ENCODE measurements at places on chromosomes 2 and 18. TPM values are rescaled to one million over a fixed set of nuclear protein-coding genes. Genes with fewer than 3 reads are reported as not detected.
A peak's percentile ranks its signal among the peaks of the same experiment; 100 is the strongest.

GRCh38 chr2:160223560-160223959, 23.5 kb upstream of the ITGB6 start:
- H3K36me3 ChIP-seq = no peaks in the 10 kb centered on the region
- DNase-seq = no peak
- no peak overlapping the region for H3K27ac ChIP-seq

DNA sequence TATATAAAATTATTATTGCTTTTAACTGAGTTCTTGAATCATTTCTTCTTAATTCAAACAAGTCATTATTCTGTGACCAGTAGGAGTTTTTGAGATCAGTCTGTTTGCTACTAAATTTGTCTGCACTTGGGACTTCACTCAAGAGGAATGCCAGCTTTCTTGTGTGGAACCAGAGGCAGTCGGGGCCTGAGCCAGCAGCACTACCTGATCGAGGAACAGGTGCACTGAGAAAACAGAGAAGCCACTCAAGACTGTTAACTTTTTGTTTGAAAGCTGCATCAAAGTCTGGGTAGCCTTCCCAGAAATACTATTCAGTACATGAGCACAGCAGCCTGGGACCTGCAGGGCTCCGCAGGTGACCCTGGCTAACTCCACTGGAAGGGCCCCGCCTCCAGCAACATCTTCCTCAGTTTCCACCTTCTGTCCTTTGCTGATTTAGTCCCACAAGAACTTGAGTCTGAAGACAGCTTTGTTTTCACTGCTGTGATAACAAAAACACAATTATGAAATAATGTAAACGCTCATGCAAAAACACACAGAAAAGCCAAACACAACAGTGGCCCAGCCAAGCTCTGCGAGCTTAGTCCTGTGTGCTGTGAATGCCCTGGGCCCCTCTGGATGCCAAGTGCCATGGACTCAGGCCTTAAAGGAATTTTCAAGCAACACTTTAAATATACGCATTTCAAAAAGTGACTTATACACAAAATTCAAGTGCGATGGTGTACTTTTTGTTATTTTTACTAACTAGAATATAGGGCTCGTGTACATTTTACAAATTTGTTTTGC, 62.0 kb downstream of the SH3YL1 start:
- H3K4me1 ChIP-seq = peaks cover 28% of the 10 kb centered on the region
- H3K4me3 ChIP-seq = peak overlapping the region; percentile 73
- H3K36me3 ChIP-seq = no peaks in the 10 kb centered on the region
- DNase-seq = no peak

PLEK gene
- polyA plus RNA-seq = 148 TPM

FEZ2 gene
- polyA plus RNA-seq = 1.5 TPM

GPR75 gene
- polyA plus RNA-seq = not detected

- H3K4me1 ChIP-seq = peaks cover 30% of the 10 kb centered on the region
- H3K4me3 ChIP-seq = no peak overlapping the region
- H3K36me3 ChIP-seq = no peaks in the 10 kb centered on the region
- H3K27me3 ChIP-seq = no peaks in the 10 kb centered on the region
Measured at GRCh38 chr2:46202987-46203386, 94.2 kb upstream of the EPAS1 start.

SRD5A2 gene
- polyA plus RNA-seq = 0.09 TPM

GRCh38 chr2:233867993-233868532, at the start of gene MSL3B:
Gene MSL3B (minus strand): TSS chr2:233868386.
- peak within 1 kb of the TSS; percentile 91 for H3K27ac ChIP-seq
- H3K36me3 ChIP-seq = peaks cover 4% of the 10 kb centered on the region
- peaks cover 14% of the 10 kb centered on the region for H3K27me3 ChIP-seq

NTSR2 gene
- not detected for polyA plus RNA-seq

GRCh38 chr2:152222975-152223637, 47.5 kb upstream of the STAM2 start:
- no peak overlapping the region for H3K27ac ChIP-seq
- no peaks in the 10 kb centered on the region for H3K36me3 ChIP-seq
- H3K4me1 ChIP-seq = no peaks in the 10 kb centered on the region
- no peak overlapping the region for H3K4me3 ChIP-seq
- peaks cover 8% of the 10 kb centered on the region for H3K27me3 ChIP-seq

DNA sequence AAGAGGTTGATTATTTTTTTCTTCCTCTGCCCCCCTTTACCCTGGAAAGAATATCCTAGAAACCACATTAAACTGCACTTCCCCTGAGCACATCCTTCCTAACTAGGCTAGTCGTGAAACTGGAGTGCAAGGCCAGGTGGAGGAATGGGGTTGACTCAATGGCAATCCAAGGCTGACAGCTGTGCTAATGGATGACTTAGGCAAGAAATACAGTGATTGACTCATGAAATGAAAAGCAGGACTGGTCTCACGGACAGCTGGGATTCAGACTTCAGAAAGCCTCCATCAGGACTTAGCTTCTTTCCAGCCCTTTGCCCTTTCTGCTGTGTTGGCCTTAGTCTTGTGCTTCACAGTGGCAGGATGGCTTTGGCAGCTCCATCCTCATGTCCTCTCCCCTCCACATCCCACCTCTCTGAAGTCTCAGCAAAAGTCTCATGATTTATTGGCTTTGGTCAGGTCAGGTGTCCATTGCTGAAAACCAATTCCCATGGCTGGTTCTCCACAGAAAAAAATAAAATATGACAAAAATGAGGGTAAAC, 33.8 kb downstream of the INSIG2 start:
- H3K36me3 ChIP-seq = no peaks in the 10 kb centered on the region
- DNase-seq = no peak
- H3K4me3 ChIP-seq = no peak overlapping the region

CHRND gene
- polyA plus RNA-seq = not detected

GRCh38 chr2:216757532-216757931, 62.2 kb upstream of the IGFBP5 start:
- no peaks in the 10 kb centered on the region for H3K36me3 ChIP-seq
- H3K4me3 ChIP-seq = no peak overlapping the region
- H3K27ac ChIP-seq = no peak overlapping the region
- no peaks in the 10 kb centered on the region for H3K4me1 ChIP-seq
- DNase-seq = no peak

DNA sequence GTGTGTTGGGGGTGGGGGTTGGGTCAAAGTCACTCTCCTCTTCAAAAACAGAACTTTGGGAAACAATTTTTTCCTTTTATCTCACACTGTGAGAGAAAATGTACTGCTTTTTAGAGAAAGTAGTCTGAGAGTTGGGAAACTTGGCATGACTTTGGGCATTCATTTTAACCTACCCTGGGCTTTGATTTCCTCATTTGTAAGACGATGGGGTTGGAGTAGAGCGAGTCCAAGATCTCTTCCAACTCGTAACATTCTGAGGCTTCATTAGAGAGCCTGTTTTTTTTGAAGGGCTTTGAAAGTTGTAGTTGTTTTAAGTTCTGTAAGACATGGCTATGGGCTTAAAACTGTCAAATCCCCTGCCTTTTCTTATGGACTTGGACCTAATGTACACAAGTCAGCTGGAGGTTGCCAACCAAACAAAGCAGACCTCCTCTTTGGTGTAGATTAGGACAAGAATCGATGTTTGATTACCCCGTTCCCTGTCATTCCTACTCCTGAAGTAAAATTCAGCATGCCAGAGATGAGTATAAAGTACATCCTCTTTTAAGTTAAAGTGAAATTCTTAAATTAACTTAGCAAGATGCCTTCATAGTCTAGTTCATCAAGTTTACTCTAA, 8.4 kb downstream of the PHLPP1 start:
- no peaks in the 10 kb centered on the region for H3K36me3 ChIP-seq
- H3K4me1 ChIP-seq = peaks cover 5% of the 10 kb centered on the region
- DNase-seq = no peak
- no peak overlapping the region for H3K27ac ChIP-seq
- H3K4me3 ChIP-seq = no peak overlapping the region
- no peaks in the 10 kb centered on the region for H3K27me3 ChIP-seq

GRCh38 chr18:64409511-64409910, 260.6 kb upstream of the LINC00305 start:
- H3K4me3 ChIP-seq = no peak overlapping the region
- no peaks in the 10 kb centered on the region for H3K36me3 ChIP-seq
- H3K27ac ChIP-seq = no peak overlapping the region
- no peaks in the 10 kb centered on the region for H3K27me3 ChIP-seq
- H3K4me1 ChIP-seq = no peaks in the 10 kb centered on the region

DNA sequence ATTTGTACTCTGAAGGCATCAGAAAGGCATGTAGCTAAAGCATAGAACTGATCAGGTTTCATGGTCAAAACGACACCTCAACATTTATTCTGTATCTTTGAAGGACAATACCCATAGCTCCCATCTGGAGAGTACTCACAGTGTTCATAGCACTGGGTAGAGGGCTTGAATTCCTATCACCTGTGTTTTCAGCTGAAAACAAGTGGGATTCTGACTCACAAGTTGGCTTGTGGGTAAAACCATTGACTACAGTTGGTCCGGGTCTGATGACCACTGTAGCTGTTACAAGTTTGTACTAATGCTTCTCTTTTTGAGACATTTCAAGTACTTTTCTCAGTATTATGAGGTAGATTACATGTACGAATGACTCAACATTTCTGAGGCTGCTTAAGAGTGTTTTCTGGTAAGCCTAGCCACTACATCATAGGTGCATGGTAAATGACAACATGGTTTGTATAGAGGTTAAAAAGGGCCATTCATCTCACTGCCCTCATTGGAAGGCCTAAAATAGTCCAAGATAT, 68.6 kb upstream of the PELI1 start:
- H3K36me3 ChIP-seq = no peaks in the 10 kb centered on the region
- H3K27ac ChIP-seq = peak overlapping the region; percentile 15
- H3K4me1 ChIP-seq = peaks cover 33% of the 10 kb centered on the region
- DNase-seq = no peak
- no peaks in the 10 kb centered on the region for H3K27me3 ChIP-seq

CDH19 gene
- polyA plus RNA-seq = not detected

- peak overlapping the region; percentile 81 for H3K4me3 ChIP-seq
- H3K27ac ChIP-seq = no peak overlapping the region
- H3K27me3 ChIP-seq = peaks cover 59% of the 10 kb centered on the region
- peaks cover 22% of the 10 kb centered on the region for H3K4me1 ChIP-seq
- DNase-seq = peak; percentile 28
Measured at GRCh38 chr2:73291461-73292315, 1.7 kb downstream of the EGR4 start.

CPO gene
- not detected for polyA plus RNA-seq

DNA sequence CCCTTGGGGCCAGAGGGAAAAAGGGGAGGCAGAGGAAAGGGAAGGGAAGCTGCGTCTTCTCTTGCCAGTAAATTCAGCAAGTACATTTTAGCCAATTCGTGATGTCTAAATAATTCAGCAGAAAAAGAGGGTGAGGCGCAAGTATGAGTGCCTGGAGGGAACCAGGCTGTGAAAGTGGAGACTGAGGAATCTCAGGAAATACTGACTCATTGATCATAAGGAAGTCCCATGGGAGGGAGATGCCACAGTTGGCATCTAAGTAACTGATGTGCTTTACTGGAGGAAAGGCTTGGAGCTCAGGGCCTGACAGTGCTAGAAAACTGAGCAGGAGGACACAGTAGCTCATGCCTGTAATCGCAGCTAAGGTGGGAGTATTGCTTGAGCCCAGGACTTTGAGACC, 31.1 kb downstream of the KIF5C start:
- H3K4me3 ChIP-seq = no peak overlapping the region
- DNase-seq = no peak
- no peaks in the 10 kb centered on the region for H3K36me3 ChIP-seq
- no peak overlapping the region for H3K27ac ChIP-seq

- peak overlapping the region; percentile 76 for H3K4me3 ChIP-seq
- H3K27me3 ChIP-seq = no peaks in the 10 kb centered on the region
- H3K4me1 ChIP-seq = peaks cover 43% of the 10 kb centered on the region
- no peaks in the 10 kb centered on the region for H3K36me3 ChIP-seq
- DNase-seq = no peak
Measured at GRCh38 chr2:236967499-236967783, 118.2 kb upstream of the COPS8 start.

IL37 gene
- not detected for polyA plus RNA-seq

- peaks cover under 1% of the 10 kb centered on the region for H3K27me3 ChIP-seq
- H3K36me3 ChIP-seq = no peaks in the 10 kb centered on the region
- no peak overlapping the region for H3K4me3 ChIP-seq
- H3K4me1 ChIP-seq = no peaks in the 10 kb centered on the region
Measured at GRCh38 chr2:137817058-137817457, 147.2 kb upstream of the HNMT start.

LDLRAD4 gene
- polyA plus RNA-seq = 17.6 TPM

DNA sequence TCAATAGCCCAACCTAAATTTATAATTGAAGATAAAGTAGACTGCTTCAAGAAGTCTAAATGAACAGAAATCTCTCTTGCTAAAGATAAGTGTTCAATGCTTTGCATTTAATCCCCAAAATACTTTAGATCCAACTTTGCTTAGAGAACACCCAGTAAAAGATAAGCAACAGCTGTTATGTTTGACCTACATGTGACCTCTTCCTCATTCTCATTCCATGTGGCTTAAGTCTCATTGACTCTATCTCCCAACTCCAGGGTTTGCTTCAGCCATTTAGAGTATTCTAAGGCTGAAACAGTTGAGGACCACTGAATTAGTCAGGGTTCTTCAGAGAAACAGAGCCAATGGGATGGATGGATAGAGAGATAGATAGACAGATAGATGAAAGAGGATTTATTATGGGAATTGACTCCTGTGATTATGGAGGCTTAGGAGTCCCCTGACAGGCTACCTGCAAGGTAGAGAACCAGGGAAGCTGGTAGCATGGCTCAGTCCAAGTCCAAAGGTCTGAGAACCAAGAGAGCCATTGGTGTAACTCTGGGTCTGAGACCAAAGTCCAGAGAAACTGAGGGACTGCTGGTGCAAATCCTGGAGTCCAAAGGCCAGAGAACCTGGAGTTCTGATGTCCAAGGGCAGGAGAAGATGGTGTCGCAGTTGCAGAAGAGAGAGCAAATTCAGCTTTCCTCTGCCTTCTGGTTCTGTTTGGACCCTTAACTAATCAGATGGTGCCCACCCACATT, 32.1 kb downstream of the CRYGD start:
- H3K36me3 ChIP-seq = peaks cover 4% of the 10 kb centered on the region
- no peaks in the 10 kb centered on the region for H3K4me1 ChIP-seq
- H3K4me3 ChIP-seq = no peak overlapping the region
- no peak for DNase-seq
- no peaks in the 10 kb centered on the region for H3K27me3 ChIP-seq

- H3K4me3 ChIP-seq = no peak overlapping the region
- H3K36me3 ChIP-seq = no peaks in the 10 kb centered on the region
- H3K4me1 ChIP-seq = no peaks in the 10 kb centered on the region
- H3K27ac ChIP-seq = no peak overlapping the region
Measured at GRCh38 chr2:169752752-169753151, 19.1 kb downstream of the KLHL23 start.

CCDC148 gene
- not detected for polyA plus RNA-seq

NT5DC4 gene
- polyA plus RNA-seq = not detected

DNA sequence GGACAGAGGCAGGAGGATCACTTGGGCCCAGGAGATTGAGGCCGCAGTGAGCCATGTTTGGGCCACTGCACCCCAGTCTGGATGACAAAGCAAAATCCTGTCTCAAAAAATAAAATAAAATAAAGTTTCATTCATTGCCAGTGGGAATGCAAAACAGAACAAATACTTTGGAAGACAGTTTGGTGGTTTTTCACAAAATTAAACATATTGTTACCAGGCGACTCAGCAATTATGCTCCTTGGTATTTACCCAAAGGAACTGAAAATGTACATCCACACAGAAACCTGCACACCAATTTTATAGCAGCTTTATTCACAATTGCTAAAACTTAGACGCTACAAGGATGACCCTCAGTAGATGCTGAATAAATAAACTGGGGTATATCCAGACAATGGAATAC, 35.8 kb downstream of the FOSL2 start:
- no peak overlapping the region for H3K4me3 ChIP-seq
- no peak overlapping the region for H3K27ac ChIP-seq
- H3K36me3 ChIP-seq = no peaks in the 10 kb centered on the region
- no peaks in the 10 kb centered on the region for H3K27me3 ChIP-seq
- peaks cover 20% of the 10 kb centered on the region for H3K4me1 ChIP-seq

- no peaks in the 10 kb centered on the region for H3K36me3 ChIP-seq
- no peak overlapping the region for H3K27ac ChIP-seq
- H3K4me3 ChIP-seq = no peak overlapping the region
- H3K4me1 ChIP-seq = peaks cover 5% of the 10 kb centered on the region
- DNase-seq = no peak
- H3K27me3 ChIP-seq = peaks cover 10% of the 10 kb centered on the region
Measured at GRCh38 chr2:165587335-165587938, 117.9 kb downstream of the CSRNP3 start.
